Neural crest cell (in vitro differentiated cells): ENCODE measurements at places on chromosomes 6 and 20. TPM values are rescaled to one million over a fixed set of nuclear protein-coding genes. Genes with fewer than 3 reads are reported as not detected.
A peak's percentile ranks its signal among the peaks of the same experiment; 100 is the strongest.

- DNase-seq, result no peak
Measured at GRCh38 chr20:58154113-58154512, 74.3 kb downstream of the ANKRD60 start.

DNA sequence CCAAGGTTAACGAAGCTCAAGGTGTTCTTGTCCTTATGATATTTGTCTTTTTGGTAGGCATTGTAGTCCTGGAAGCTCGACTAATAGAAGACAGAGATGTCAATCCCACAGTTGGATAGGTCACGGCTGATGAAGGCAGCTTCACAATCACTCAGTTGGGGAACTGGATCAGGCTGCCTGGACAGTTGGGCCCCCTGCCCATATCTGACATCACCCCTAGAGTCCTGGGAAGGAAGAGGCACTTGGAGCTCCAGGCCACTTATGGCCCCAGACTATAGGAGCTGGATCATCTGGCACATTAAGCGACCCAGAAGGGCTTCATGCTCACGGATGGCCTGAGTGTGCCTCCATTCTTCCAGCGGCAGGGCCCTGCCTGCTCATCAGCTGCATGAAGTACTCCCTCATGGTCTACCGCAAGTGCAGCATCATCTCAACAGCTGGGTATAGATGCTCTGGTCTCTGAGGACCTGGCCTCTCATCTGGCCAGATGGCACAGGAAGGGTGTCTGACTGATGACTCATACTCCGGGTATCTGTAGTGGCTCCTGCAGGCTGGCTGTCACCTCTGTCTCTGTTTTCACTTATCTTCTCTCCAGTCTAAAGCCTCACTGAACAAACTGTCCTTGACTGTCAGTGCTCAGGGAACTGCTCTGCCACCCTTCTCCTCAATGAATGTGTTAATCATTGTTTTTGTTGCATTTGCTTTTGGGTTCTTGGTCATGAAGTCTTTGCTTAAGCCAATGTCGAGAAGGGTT, 29.2 kb upstream of the SSR1 start:
- no peak for DNase-seq

The MOCS3 gene
- 6.1 and 6.5 TPM in 2 replicates for total RNA-seq

DNA sequence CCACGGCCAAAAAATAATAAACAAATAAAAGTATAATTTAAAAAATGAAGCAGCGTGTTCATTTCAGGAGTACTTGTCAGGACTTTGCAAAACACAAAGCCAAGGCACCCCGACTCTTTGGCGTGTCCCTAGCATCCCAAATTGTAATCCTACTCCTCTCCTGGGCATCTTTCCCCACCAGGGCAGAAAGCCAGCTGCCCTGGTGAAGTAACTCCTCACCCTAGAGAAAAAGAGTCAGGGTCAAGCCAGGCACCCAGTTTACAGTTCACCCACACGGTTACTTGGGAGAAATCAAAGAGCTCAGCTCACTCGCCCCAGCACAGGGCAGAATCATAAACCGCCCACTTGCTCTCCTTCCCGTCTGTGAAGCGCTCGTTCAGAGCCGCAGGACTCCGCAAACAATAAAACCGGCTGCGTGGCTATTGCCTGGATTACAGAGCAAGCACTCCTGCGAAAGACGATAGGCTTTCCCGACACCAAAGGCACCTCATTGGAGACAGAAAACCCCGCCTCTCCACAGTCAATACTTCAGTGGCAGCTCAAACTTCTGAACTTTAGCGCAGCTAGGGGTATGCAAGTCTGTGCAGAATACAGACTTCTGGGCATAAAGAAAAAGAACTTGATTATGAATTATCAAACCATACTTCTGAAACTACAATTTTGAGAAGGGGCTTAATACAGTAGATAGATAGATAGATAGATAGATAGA, 73.0 kb upstream of the NHSL1 start:
- DNase-seq, result peak; percentile 72

The COL12A1 gene
- total RNA-seq, result 50.2 and 51.1 TPM in 2 replicates

- DNase-seq, result no peak
Measured at GRCh38 chr20:50413088-50413500, 97.1 kb upstream of the PTPN1 start.

GRCh38 chr6:16918586-16918985, 157.3 kb upstream of the ATXN1 start:
- DNase-seq, result no peak

The PLAGL2 gene
- total RNA-seq, result 70.4 and 71.1 TPM in 2 replicates
